ENCODE measurements at places on chromosomes 3 and 15. TPM values are rescaled to one million over a fixed set of nuclear protein-coding genes. Genes with fewer than 3 reads are reported as not detected.

- DNase-seq = no peak
- H3K4me1 ChIP-seq = peaks cover 7% of the 10 kb centered on the region
- peaks cover 45% of the 10 kb centered on the region for H3K36me3 ChIP-seq
- no peak overlapping the region for H3K4me3 ChIP-seq
Measured at GRCh38 chr15:39942101-39942752, 8.3 kb downstream of the EIF2AK4 start.

The THPO gene
- not detected for total RNA-seq

GRCh38 chr15:35867356-35867755 lies 321.4 kb upstream of the DPH6 start:
- H3K4me3 ChIP-seq = no peak overlapping the region
- no peaks in the 10 kb centered on the region for H3K27me3 ChIP-seq
- no peak for DNase-seq
- H3K36me3 ChIP-seq = no peaks in the 10 kb centered on the region
- H3K27ac ChIP-seq = no peak overlapping the region

The FES gene
- total RNA-seq = 6.3 TPM

DNA sequence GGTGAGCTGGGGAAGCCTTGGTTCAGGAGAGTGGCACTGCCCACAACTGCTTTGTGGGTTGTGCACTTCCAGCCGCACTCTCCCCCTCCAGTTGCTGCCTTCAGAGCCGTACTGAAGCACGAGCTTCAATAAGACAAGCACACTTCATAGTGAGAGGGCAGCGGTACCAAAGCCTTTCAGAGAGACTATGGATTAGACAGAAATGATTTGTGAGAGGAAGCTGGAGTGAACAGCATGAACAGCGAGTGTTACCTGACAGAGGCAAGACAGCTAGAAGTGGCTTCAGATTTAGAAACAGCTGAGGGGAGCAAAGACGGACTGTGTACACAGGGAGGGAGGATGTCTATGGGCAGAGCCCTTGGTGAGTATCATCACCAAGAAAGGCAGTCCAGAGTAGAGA lies 31.1 kb downstream of the HCLS1 start:
- H3K4me3 ChIP-seq = no peak overlapping the region
- no peaks in the 10 kb centered on the region for H3K4me1 ChIP-seq
- no peak overlapping the region for H3K27ac ChIP-seq
- DNase-seq = no peak

- no peak overlapping the region for H3K4me3 ChIP-seq
- no peak overlapping the region for H3K27ac ChIP-seq
- no peaks in the 10 kb centered on the region for H3K27me3 ChIP-seq
- no peaks in the 10 kb centered on the region for H3K4me1 ChIP-seq
Measured at GRCh38 chr3:180855364-180855763, 57.1 kb upstream of the FXR1 start.

- no peak for DNase-seq
- no peak overlapping the region for H3K4me3 ChIP-seq
- H3K36me3 ChIP-seq = no peaks in the 10 kb centered on the region
- no peak overlapping the region for H3K27ac ChIP-seq
- H3K4me1 ChIP-seq = peaks cover 25% of the 10 kb centered on the region
Measured at GRCh38 chr3:15638891-15639262, 37.3 kb downstream of the BTD start.

- no peaks in the 10 kb centered on the region for H3K27me3 ChIP-seq
- no peak overlapping the region for H3K27ac ChIP-seq
- H3K36me3 ChIP-seq = no peaks in the 10 kb centered on the region
- no peak for DNase-seq
- H3K4me1 ChIP-seq = no peaks in the 10 kb centered on the region
Measured at GRCh38 chr3:187629711-187630110, 40.5 kb downstream of the SST start.

- no peak for DNase-seq
- peak overlapping the region; percentile 82 for H3K4me3 ChIP-seq
- H3K27me3 ChIP-seq = no peaks in the 10 kb centered on the region
- H3K27ac ChIP-seq = no peak overlapping the region
Measured at GRCh38 chr3:150544726-150545125, 1.6 kb downstream of the SERP1 start.

GRCh38 chr3:46693038-46693891 lies at the start of gene ALS2CL:
Gene ALS2CL, minus strand, starts transcription at chr3:46693679. Its CDS starts 4,239 bp downstream, at chr3:46689440.
- H3K27ac ChIP-seq = peak within 1 kb of the TSS; percentile 90
- H3K4me1 ChIP-seq = peaks cover 73% of the 10 kb centered on the region
- DNase-seq = peak; percentile 83
- H3K4me3 ChIP-seq = peak within 1 kb of the TSS; percentile 70

DNA sequence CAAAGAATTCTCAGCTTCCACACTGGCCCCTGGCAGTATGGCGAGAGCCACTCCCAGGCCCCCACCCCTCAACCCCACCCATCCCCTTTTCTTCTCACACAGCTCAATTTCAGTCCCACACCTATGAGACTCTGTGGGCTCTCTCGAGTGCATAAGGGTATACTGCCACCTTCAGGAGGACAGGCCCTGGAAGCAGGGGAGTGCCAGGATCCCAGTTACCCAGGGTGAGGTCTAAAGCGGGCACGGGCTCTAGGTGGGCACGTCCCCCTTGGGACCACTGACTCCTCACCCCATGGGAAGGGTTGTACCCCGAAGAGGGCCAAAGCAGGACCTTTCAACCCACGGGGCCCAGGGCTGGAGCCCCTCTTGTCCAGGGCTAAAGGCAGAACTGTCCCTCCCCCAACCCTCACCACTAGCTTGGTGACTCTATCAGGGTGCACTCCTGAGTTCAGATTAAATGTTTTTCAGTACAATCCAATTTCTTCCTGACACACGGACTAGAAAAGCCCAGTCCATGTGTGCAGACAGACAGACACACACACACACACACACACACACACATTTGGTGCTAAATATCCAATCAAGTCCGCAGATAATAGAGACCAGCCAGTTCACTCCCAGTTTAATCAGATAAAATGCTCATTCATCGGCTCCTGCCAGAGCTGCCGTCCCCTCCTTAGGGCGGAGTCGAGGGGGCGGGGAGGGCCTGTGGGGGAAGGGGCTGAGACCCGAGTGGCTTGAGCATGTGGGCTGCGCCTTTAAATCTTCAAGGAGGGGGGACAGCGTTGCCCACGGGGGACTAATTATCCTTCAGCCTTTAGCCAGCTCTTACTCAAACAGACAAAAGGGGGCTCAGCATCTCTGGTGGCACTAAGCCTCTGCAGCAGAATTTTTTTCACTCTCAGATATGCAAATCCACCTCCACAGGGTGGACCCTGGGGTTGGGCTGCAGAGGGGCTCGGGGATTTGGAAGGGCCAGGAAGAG lies 59.3 kb downstream of the CYP11A1 start:
- no peak overlapping the region for H3K27ac ChIP-seq
- no peaks in the 10 kb centered on the region for H3K4me1 ChIP-seq
- H3K27me3 ChIP-seq = peaks cover 58% of the 10 kb centered on the region
- no peak overlapping the region for H3K4me3 ChIP-seq

DNA sequence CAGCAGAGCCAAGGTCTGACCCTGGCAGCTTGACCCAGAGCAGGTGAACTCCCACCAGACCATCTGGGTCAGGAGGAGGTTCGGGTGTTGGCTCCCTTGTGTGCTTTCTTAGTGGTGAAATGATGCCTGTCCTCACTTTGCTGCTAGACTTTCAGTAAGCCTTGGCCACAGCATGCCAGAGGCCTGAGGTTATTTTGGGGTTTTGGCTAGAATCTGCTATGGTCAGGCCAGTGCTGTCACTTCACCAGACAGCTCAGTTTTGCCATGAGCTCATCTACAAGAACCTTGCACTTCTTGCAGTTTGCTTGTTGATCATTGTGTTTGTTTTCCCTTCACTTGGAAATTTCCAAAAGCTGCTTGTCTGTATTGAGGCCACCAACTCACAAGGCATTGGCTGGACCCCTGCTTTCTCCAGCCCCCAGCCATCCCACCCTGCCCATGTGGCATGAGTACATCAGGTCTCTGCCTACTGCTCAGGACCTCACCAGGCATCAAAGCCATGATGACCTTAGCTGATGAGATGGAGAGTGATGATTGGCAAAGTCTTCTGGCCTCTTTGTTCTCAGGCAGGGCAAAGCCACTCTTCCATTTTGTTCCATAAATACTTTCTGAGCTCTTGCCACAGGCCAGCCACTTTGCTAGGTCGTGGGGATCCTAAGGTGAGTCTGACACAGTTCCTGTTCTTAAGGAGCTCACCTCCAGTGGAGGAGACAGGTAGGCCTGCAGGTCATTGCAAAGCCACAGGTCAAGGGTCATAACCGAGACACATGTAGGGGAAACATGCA lies 122.6 kb downstream of the ARNT2 start:
- H3K36me3 ChIP-seq = no peaks in the 10 kb centered on the region
- H3K27ac ChIP-seq = no peak overlapping the region
- H3K4me1 ChIP-seq = peaks cover 6% of the 10 kb centered on the region
- no peak overlapping the region for H3K4me3 ChIP-seq

DNA sequence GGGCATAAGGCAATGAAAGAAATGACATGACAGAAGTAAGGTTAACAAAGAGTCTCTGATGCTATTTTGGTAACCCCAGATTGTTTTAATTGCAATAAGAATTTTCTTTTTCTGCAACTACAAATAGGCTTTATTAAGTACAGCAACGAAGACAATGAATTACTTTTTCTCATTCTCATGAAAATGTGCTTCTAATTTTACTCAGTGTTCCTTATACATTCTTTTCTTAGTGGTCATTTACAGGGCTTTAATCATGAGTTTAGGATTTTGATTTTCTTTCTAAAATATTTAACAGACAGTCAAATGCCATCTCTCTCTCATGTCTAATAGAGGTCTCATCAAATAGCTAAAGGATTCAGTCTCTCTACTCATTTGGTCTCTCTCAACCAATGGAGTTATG lies 452.1 kb downstream of the RAP2B start:
- H3K27me3 ChIP-seq = no peaks in the 10 kb centered on the region
- no peaks in the 10 kb centered on the region for H3K36me3 ChIP-seq
- DNase-seq = no peak

DNA sequence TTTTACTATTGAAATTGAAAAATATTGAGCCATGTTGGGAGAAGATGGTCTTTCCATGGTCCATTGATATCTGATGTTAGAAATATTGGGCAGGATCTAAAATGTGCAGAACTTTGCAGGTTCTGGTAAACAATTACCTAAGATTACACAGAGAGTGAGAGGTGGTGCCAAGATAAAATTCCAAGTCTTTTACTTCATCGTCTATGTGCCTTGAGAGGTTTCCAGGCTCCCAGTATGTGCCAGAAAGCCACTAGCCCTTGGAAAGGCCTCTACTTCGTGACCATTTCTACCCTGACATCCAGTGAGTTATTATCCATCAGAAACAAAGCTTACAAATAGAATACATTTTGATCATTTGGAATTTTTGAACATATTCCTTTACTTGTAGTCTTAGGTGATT lies 27.6 kb downstream of the CD200 start:
- no peak for DNase-seq
- H3K4me1 ChIP-seq = no peaks in the 10 kb centered on the region
- H3K27me3 ChIP-seq = no peaks in the 10 kb centered on the region
- H3K36me3 ChIP-seq = no peaks in the 10 kb centered on the region
- H3K27ac ChIP-seq = no peak overlapping the region

DNA sequence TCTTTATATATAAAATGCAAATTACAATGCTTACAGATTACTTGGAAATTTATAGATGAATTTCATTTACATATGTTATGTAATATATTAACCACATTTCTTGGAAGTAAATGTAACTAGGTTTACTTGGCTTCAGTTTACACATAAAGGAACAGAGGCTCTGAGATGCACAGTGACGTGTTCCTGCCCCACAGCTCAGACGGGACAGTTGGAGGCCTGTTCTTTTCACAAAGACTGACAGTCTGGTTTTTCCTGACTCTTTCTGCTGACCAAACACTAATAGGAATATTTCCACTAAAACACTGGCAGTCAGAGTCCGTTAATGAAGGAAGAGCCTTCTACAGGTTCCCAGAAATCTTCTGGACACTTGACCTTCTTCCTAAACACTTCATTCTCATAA lies 336.1 kb downstream of the MFSD1 start:
- no peaks in the 10 kb centered on the region for H3K4me1 ChIP-seq
- H3K4me3 ChIP-seq = no peak overlapping the region
- no peak overlapping the region for H3K27ac ChIP-seq
- no peaks in the 10 kb centered on the region for H3K36me3 ChIP-seq

- DNase-seq = no peak
- H3K4me1 ChIP-seq = peaks cover 30% of the 10 kb centered on the region
- H3K36me3 ChIP-seq = no peaks in the 10 kb centered on the region
- H3K27me3 ChIP-seq = no peaks in the 10 kb centered on the region
- H3K27ac ChIP-seq = peak overlapping the region; percentile 78
Measured at GRCh38 chr3:33658621-33658990, 59.4 kb downstream of the CLASP2 start.

The POPDC2 gene
- total RNA-seq = 0.68 TPM

GRCh38 chr15:92907896-92908712 lies 8.0 kb downstream of the CHD2 start:
- peaks cover 5% of the 10 kb centered on the region for H3K36me3 ChIP-seq
- H3K27ac ChIP-seq = peak overlapping the region; percentile 97
- no peak for DNase-seq
- H3K4me1 ChIP-seq = peaks cover 84% of the 10 kb centered on the region

GRCh38 chr15:56806148-56806536 lies 72.8 kb upstream of the ZNF280D start:
- no peak overlapping the region for H3K4me3 ChIP-seq
- no peaks in the 10 kb centered on the region for H3K27me3 ChIP-seq
- no peaks in the 10 kb centered on the region for H3K36me3 ChIP-seq
- H3K4me1 ChIP-seq = peaks cover 4% of the 10 kb centered on the region

DNA sequence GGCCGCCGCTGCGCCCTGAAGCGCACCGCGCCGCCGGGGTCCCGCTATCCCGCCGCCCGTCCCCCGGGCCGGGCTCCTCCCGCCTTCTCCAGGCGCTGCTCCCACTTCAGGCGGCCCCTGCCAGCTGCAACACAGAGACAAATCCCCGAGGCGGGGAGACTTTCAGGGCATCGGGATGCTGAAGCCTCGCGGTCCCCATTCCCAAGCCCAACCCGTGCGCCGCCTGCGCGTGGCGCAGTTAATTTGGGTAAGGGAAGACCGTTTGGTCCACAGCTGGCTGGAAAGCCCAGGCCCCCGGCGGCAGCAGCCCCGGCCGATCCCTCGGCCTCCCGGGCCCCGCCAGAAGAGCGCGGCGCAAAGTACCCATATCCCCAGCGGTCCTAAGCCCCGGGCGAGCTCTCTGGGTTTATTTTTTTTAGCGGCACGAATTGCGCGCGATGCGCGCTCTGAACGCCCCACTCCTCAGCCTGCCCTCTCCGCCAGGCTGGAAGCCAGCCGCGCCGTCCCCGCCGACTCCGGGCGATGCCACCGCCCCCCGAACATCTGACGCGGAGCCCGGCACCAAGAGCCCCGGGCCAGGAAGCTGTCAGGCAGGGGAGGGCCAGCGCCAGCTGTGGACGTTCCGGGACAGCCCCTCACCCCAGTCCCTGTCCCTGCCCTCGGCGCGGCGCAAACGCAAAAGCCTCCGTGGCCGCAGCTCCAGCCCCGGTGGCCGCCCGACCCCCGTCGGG lies 517 bp downstream of the FBN1 start:
- H3K27me3 ChIP-seq = peaks cover 24% of the 10 kb centered on the region
- DNase-seq = peak; percentile 78
- H3K4me1 ChIP-seq = peaks cover 30% of the 10 kb centered on the region
- H3K4me3 ChIP-seq = peak overlapping the region; percentile 78
- no peaks in the 10 kb centered on the region for H3K36me3 ChIP-seq

Data from suprapubic skin (tissue), 4 donors.